Putamen (tissue), 1 donor: ENCODE measurements at places on chromosomes 3 and 15.

DNA sequence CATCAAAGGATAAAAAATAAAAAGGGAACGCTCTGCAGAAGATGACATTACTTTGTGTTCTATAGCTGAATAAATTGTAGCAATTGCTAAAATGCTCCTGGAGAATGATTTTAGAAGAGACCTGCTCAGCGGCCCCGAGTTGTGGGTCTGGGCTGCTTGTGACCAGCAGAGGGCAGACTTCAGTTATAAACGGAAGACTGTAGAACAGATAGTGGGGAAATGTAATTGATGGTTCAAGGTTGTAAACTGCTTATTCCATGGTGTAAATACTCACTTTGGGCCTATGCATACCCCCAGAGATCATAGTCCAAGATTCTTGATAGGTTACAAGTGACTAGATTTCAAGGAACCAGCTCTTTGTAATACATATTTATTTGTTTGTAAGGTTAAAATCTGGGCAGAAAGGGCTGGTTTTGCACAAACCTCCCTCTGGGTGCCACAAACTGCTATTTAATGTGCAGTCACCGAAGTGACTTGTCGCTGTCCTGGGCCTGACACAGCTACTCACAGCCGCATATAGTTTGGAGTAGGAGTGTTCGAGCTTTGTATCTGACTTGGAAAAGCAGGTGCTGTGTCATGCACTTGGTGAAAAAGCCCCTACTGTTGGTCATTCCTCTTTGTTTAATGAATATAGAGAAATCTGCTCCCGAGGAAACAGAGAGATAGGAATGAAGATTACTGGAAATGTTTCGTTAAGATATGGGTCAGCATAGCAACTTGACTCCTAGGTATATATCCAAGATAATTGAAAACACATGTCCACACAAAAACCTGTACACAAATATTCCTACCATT is 34.7 kb upstream of the NDUFB4 start:
- peak; percentile 70 for DNase-seq

DNA sequence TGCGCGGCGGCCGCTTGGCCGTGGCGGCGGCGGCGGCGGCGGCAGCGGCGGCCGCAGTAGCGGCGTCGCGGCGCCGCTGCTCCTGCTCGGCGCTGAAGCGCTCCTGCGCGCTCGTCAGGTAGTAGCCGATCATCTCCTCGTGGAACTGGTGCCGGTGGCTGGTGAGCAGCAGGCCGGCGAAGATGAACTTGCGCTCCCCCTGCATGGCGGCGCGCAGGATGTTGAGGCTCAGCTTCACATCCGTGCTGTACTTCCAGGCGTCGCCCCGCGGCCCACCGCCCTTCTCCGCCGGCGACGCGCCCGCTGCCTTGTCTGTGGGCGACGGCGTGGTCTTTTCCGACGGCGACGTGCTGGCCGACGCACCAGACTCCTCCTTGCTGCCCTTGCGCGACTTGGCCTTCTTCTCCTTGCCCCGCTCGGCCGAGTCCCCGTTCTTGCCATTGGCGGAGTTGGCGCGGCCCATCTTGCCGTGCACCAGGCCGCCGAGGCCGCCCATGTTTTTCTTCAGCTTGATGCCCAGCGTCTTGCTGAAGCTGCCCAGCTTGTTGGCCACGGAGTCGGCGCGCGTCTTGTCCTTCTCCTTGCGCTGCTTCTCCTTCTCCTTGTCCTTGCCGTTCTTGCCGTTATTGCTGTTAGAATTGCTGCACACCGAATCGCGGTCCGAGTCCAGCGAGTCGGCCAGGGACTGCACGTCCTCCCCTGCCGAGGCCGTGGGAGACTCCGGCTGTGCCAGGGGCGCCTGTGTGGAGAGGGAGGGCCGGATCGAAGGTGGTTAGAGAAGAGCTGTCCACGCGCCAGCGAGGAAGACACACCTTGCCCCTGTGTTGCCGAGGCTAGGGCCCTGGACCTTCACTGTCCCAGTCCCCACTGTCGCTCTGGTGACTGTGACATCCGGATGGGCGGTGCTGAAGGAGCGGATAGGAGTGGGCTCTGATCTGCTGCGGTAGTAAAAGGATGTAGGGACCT is 157.6 kb downstream of the KLF13 start:
- no peak for DNase-seq

- DNase-seq, result no peak
Observed at GRCh38 chr3:133514418-133514817, 59.1 kb upstream of the CDV3 start.

- DNase-seq, result no peak
Observed at GRCh38 chr15:99010768-99011167, 3.2 kb upstream of the PGPEP1L start.

DNA sequence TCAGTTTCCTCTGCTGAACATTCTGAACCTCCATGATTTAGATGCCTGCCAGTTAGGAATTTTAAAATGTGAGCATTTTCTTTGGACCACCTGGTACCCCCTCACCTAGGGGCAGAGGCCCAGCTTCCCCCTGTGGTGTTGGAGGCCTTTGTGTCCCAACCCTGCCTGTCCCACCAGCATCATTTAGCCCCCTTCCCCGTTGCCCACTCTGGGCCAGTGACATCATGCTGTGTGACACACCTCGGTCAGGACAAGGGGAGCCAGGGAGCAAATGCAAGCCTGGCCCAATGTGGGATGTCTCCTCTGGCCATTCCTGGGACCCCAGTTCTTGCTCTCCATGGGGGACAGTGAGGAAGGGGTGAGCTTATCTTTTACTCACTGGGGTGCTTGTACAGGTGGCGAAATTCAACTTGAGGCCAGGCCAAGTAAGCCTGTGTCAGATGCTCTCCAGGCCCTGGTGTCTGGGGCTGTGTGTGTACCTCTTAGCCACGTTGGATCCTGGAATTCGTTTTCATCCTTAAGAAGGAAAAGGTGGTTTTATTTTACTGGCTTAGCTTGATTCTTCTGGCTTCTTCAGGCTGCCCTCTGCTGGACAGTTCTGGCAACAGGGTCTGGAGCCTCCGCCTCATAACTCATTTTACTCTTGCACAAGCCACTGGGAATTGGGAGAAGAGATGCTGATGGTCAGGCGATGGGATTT is 49.7 kb upstream of the MYZAP start:
- no peak for DNase-seq

DNA sequence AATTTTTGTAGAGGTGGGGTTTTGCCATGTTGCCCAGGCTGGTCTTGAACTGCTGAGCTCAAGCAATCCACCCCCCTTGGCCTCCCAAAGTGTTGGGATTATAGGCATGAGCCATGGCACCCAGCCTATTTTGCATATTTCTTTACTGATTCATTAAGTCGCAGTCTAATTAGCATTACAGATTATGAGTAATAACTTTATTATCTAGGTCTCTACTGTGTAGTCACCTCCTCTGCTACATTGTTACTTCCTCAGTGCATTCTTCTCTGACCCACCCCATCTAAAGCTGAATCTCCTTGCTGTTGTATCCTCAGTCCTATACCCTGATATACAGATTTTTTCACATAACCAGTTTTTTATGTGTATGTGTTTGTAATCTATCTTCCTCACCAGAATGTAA is 61.7 kb downstream of the TFDP2 start:
- DNase-seq, result no peak

DNA sequence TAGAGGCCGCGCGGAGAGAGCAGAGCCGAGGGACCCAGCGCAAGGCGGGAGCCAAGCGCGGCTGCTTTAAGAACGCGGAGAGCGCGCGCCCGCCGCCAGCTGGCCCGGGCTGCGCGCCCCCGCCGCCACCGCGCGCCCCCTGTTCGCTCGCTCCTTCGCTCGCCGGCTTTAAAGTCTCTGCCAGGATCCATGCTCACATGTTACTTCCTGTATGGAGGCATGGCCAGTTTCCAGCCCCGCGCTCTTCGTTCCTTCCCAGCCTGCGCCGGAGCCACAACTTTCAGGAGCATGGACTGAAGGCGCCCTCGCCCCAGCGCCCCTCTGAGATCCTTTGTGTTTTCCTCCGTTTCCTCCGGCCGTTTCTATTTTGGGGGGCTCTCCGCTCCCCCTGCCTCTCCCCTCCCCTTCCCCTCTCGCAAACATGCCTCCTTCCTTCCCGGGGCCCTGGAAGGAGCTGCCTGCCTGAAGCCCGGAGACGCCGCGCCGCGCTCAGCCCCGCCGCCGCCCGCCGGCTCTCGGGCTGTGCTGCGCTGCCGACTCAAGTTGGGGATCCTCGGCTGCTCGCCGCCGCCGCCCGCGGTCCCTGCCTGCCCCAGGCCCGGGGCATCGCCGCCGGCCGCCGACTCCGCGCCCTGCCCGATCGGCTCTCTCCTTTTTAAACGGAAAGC is at the start of gene PTPRG:
PTPRG (plus strand) TSS at position 198 of the 668 bp plus-strand sequence. CDS start 717 bp downstream, outside the sequence.
- DNase-seq, result peak; percentile 84

DNA sequence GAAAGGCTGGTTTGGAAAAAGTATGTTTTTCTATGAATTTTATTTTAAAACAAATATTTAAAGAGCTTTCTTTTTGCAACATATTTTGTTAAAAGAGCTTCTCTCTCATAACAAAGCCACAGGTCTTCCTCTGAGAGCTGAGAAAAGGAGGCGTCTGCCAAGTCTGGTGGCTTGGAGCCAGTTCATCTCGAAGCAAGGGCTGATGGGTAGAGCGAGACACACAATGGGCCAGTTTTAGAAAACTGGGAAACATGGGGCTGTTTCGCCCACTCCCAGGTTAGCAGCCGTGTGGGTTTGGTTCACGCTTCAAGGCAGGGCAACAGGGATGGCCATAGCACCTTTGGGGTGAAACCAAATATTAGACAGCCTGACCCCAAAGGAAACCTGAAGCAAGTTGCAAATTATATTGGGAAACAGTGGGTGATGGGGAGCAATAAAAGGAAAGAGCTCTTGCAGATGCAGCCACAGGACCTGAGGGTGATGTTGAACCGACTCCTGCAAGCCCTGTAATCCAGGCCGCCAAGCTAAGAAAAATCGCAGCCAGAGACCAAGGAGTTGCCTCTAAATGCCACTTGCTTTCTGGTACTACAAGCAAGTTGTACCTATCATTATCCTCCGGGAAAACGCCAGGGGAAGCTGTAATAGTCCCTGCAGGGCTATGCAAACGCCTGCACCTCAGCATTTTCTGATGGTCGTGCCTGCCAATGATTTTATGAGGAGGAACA is 88.4 kb upstream of the GALNT15 start:
- peak; percentile 88 for DNase-seq

DNA sequence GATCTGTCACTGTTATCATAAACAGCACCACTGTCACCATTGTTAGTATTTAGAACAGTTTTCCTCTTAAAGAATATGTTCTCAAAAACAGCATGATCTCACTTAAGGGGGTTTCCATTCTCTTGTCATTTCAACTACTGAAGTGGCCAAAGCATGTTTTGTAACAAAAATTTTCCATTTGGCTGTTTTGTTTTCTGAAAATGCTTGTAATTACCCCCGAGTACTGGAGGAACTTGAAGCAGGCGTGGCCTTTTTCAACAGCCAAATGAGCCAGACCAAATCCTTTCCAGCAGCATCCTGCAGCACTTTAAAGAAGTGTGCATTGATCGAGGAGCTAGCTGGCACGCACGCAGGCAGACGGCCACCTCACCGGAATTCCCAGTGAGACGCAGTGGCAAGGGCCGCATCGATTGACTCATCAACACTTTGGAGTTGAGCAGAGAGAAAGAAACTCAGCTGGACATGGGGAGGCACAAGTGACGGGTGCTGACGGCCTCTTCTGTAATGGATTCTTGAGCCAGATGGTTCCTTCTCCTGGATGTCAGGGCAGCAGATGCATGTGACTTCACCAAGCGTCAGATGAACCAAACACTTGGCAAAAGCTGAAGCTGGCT is 234.3 kb upstream of the IGF1R start:
- DNase-seq, result no peak

DNA sequence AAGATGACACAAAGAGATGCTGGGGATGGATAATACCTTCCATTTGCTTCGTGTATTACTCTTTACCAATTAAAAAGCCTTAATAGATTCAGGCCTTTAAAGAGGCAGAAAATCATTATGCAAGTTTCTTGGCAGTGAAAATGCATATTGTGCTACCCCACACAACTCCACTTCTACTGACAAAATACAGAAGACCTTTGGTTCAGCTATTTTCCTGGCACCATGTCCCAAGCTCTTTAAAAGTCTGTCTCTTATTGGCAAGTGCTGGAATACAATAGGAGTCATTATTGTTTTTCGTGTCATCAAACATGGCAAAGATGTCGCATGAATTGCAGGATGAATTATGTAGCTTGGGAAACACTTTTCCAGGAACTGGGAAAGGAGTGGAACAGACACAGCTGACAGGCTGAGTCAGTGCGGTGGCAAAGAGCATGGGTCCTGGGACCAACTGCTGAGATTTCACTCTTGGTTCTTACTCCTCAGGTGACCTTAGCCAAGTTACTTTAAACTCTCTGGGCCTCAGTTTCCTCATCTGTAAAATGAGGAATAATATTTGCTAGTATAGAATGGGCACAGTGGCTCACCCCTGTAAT is 5.5 kb upstream of the TSPAN3 start:
- DNase-seq, result peak; percentile 59

- peak; percentile 31 for DNase-seq
Observed at GRCh38 chr3:41194701-41195100, 4.6 kb upstream of the CTNNB1 start.

GRCh38 chr15:92812271-92812670 is 87.9 kb upstream of the CHD2 start:
- DNase-seq, result no peak

DNA sequence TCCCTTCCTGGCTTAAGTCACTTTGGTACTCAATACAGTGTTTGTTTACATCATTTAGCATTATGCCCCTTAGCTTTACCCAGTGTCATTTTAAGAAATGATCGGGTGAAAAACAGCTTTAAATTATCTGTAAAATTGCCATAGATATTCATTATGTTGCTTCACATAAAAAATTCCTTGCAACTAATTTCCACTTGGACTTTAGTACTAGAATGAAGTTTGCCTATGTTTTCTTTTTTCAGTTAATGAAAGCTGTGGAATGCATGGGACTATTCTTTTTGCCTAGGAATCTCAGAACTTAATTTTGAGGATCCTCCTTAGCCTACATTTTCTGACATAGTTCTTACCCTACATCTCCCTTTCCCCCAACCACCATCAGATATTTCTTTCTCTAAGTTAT is 38.4 kb downstream of the CCNL1 start:
- DNase-seq, result no peak

GRCh38 chr3:120780977-120781376 is 38.4 kb downstream of the GTF2E1 start:
- no peak for DNase-seq

DNA sequence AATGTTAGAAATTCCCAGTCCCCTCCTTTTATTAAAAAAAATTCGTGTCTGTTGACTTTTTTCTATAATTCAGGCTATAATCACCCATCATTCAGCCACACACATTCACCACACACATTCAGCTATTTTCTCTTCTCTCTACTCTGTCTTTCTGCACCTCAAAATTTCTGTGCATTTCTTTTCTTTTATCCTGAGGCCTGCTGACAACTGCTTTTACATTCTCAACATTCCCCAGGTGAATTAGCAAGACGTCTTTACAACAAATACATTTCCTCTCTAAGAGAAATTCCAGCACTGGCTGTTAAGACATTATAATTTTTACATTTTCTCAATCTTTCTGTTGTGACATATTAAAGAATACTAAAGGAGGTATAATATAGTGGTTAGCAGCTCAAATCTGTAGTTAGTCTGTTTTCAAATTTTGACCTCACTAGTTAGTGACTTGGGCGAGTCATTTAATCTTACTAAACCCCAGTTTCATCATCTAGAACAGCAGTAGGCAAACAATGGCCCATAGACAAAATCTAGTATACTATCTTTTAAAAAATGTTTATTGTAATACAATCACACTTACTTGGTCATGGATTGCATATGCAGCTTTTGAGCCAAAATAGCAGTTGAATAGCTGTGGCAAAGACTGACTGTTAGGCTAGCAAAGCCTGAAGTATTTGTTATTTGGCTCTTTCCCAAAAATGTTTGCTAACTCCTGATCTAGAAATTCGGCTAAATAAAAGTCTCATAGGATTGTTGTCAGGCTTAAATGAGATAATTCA is 350.7 kb downstream of the NSUN3 start:
- no peak for DNase-seq

- DNase-seq, result no peak
Observed at GRCh38 chr15:73851689-73852088, 21.7 kb upstream of the TBC1D21 start.

GRCh38 chr3:125440559-125440955 is 65.4 kb upstream of the ZNF148 start:
- DNase-seq, result no peak
